ENCODE measurements at places on chromosomes 1 and 21.

DNA sequence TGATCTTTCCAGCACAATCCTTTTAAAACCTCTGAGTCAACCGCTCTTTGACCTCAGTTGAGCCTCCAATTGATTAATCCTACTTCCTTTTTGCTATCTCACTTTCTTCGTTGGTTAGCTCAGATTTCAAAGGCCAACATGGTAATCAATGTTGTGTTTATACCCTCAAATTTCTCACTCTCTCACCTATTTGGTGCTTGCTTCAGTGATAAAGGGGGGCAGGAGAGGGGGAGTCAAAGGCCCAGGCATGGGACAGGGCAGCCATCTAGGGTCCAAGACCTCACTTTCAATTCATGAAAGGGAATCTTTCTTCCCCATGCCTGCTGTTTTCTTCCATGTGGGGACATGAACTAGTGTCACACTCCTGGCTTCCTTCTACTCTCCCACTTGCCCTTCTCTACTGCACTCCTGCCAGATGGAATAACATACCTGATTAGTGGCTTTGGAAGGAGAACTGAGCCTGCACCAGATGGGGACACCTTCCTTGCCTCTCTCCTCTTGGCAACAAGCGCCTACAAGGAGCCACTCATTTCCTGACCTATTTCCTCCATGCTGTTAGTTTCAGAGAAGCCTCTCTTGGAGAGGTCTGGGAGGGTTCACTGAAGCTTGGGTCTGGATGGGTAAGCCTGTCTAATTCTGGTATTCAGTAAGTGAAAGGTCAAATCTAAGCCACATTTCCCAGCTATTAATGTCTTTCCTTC lies 73.3 kb upstream of the ARHGAP29 start:
- no peak for DNase-seq

- no peak for DNase-seq
Measured at GRCh38 chr1:8411803-8412182, 93.9 kb downstream of the SLC45A1 start.

- no peak for DNase-seq
Measured at GRCh38 chr1:83571536-83571935, 427.4 kb downstream of the TTLL7 start.

GRCh38 chr1:230306169-230306568 lies 120.0 kb downstream of the PGBD5 start:
- no peak for DNase-seq

DNA sequence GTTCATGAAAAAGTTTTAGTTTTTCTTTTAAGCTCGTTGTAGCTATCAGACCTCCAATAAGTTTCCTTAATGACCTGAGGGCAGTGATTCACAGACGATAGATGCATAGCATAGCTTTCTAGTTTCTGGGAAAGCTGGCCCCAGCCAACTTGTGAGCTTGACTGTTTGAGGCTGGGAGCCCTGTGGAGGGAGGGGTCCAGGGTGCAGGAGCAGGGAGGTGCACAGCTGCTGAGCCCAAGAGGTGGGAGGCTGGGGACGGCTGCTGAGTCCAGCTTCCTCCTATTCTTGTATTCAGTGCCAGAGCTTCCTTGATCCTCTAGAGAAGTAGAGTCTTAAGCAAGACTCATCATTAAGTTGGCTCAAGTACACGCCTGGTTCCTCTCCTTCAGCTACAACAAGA lies 11.0 kb upstream of the AVPR1B start:
- no peak for DNase-seq

GRCh38 chr1:231252336-231252735 lies 11.3 kb downstream of the GNPAT start:
- DNase-seq: no peak

DNA sequence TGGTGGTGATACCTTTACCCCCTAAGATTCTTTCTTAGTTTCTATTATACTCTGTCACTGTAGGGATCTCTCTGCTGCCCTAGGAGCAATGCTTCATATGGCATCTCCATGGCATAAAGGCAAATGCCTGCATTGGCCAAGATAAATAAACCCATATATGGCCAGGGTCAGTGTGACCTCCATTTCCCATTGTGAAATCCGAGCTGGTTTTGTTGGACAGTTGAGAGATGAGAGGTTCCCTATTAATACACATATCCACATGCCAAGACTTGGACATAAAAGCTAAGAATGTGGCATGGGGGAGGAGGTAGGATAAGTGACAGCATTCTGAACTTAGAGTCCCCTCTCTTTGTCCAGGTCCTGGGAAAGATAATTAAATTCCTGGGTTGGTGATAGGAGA lies 1.4 kb downstream of the TPM3 start:
- no peak for DNase-seq

GRCh38 chr1:186689907-186690306 lies 9.7 kb upstream of the PTGS2 start:
- no peak for DNase-seq

GRCh38 chr1:47643306-47644211 lies 205.7 kb downstream of the FOXD2 start:
- DNase-seq: no peak

GRCh38 chr1:11984576-11984975 lies 4.3 kb downstream of the MFN2 start:
- no peak for DNase-seq

DNA sequence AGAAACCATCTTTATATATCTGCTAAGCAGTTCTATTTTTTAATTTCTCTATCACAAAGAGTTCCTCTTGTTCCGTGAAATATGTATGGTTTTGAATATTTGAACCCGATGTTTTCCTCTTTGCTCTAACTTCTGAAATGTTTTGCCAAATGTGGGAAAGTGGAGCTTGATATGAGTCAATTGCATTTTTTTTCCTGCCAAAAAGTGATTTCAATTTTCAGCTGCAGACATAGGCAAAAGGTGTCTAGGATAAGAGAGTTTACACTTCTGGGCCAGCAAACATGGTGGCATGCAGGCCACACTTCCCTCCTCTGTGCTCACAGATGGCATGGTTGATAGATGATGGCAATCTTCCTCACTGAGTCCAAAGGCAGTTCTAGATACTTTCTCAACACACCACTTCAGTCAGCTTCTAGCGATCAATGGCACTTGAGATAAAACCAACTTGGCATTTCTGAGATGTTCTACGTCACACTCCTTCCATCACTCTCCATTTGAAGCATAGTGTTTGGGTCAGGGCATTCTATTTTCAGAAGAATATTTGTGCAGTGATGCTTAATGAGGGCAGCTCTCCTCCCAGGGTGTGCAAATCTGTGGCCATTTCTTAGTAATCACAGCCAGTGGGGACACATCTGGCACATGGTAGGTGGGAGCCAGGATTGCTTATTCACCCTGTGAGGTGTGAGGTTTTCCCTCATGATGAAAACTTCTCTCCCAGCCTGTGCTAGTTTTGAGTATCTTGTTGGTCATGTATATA lies 54.4 kb upstream of the SCAF4 start:
- DNase-seq: no peak

- DNase-seq: no peak
Measured at GRCh38 chr1:148318123-148318903, 164.8 kb downstream of the PPIAL4G start.

GRCh38 chr1:159548126-159548525 lies 12.3 kb upstream of the OR10J5 start:
- DNase-seq: no peak

DNA sequence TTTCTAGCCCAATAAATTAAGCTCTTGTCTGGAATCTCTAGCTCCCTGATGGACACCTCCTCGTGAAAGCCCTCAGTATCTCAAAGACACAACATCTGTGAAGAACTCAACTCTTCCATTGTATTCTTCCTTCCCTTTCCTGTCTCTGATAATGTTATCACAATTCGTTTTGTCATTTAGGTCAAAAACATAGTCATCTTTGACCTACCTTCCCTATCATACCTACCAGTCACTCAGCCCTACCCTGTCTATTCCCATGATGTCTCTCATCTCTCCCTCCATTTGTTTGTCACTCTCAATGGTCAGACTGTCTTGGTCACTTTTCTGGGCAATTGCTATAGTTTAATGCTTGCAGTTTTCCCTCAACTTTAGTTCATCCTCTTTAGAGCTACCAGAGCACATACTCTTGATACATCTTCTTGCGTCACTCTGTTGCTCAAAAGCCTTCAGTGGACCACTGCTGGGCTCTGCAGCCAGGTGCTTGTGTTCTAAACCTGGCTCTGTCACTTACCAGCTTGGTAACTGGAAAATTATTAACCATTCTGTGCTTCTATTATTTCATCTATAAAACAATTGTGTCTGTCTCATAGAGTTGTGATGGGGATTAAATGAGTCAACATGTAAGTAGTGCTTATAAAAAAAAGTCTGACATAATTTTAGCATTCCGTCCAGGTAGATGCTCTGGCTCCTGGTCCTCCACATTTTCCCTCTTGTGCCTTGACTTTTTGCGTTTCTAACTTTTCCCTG lies 39.6 kb downstream of the DDR2 start:
- no peak for DNase-seq

GRCh38 chr1:177686933-177687332 lies 282.9 kb downstream of the SEC16B start:
- DNase-seq: no peak

GRCh38 chr1:118100686-118101514 lies 84.1 kb downstream of the SPAG17 start:
- DNase-seq: no peak

- no peak for DNase-seq
Measured at GRCh38 chr1:5828308-5828935, 163.8 kb downstream of the NPHP4 start.

DNA sequence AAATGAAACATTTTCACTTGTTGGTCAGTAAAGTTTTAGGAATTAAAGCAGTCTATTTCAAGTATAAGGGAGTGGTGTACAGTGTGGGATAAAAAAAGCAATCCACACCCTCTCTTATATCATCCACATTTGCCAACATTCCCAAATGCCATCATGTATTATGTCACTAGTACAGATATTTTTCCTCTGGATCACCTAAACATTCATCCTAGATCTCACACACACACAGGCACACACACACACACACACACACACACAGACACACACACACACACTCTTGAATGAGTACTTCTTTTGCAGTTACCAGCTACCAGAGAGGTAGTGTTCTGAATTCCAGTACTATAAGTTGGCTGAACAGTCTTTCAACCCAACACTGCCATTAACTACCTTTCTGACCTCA lies 1369.1 kb upstream of the ADGRL4 start:
- DNase-seq: no peak

GRCh38 chr1:179955731-179956130 lies 1.1 kb downstream of the CEP350 start:
- DNase-seq: no peak

DNA sequence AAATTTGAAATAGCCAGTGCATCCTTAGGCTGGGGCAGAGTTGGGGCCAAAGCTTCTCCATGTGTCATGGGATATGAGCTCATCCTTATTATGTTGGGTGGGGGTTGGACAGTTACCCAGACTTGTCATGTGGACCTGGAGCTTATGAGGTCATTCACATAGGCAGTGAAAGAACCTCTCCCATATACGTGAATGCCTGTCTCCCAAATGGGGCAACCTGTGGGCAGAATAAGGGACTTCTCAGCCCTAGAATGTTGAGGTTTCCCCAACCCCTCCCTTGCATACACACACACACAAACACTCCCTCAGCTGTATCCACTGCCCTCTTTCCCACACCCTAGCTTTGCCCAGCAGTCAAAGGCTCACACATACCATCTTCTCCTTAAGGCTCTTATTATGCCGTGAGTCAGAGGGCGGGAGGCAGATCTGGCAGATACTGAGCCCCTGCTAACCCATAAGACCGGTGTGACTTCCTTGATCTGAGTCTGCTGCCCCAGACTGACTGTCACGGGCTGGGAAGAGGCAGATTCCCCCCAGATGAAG lies 2.3 kb upstream of the IVL start:
- DNase-seq: no peak

DNA sequence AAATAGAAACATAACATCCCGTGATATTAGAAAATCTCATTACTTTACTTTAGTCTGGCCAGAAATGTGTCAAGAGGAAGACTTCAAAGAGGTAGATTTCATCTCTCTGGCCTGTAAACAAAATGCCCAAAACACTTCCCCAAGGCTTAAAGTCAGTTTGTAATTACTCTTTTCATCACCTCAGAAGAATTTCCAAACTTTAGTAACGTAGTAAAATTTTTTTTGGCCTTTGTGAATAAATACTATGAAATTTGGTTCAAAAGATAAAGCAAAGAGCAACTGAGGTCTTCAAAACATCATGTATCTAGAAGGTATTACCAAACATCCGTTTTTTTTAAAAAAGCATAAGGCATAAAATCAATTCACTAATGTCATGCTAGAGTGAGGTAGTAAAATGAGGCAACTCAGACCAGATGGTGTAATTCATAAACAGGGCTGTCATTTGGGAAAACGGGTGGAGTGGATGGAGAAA lies 51.4 kb downstream of the LEPR start:
- DNase-seq: no peak

DNA sequence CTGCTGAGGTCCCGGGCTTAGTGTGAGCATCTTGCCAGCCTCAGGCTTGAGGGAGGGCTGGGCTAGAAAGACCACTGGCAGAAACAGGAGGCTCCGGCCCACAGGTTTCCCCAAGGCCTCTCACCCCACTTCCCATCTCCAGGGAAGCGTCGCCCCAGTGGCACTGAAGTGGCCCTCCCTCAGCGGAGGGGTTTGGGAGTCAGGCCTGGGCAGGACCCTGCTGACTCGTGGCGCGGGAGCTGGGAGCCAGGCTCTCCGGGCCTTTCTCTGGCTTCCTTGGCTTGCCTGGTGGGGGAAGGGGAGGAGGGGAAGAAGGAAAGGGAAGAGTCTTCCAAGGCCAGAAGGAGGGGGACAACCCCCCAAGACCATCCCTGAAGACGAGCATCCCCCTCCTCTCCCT lies 7.2 kb upstream of the HTR6 start:
- DNase-seq: no peak

DNA sequence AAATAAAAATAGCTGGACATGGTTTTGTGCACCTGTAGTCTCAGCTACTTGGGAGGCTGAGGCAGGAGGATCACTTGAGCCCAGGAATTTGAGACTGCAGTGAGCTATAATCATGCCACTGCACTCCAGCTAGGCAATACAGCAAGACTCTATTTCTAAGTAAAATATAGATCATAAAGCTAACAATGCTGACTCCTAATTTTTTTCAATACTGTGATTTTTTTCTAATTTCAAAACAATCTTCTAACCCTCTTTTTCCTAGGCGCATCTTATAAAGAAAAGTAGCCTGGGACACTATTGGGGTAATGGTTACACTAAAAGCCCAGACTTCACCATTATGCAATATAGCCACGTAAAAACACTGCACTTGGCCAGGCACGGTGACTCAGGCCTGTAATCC lies 81.3 kb downstream of the PTPN14 start:
- DNase-seq: no peak

GRCh38 chr1:59329412-59330053 lies 32.6 kb downstream of the FGGY start:
- DNase-seq: no peak

- DNase-seq: no peak
Measured at GRCh38 chr1:215517441-215517891, 49.6 kb upstream of the KCTD3 start.

DNA sequence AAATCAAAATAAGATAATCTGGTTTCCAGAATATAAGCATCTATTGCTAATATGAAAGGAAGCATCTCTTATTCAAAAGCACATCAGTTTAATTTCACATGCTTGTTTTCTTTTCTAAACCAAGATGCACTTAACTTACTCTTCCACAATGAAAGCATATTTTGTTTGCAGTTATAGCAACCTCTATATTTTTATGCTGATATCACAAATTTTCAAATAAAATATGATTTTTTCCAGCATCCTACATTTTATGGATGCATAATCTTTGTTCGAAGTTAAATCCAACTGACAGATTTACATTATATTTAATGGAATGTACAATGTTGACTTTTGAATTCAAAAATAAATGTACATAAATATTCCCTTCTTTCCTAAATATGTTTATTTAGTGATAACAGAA lies 978.3 kb upstream of the B3GALT2 start:
- no peak for DNase-seq

- no peak for DNase-seq
Measured at GRCh38 chr1:184376369-184376768, 10.5 kb upstream of the C1orf21 start.

GRCh38 chr1:246608616-246609376 lies 42.5 kb downstream of the CNST start:
- no peak for DNase-seq

Measured in activated CD8-positive, alpha-beta memory T cell treated with anti-CD3 and anti-CD28 coated beads for 1 hour (primary cell).